Stimulated activated CD8-positive, alpha-beta memory T cell treated with anti-CD3 and anti-CD28 coated beads, Interleukin-4, amount 100 ng/mL, for 4 hours (primary cell): ENCODE measurements at places on chromosomes 5 and 9.

DNA sequence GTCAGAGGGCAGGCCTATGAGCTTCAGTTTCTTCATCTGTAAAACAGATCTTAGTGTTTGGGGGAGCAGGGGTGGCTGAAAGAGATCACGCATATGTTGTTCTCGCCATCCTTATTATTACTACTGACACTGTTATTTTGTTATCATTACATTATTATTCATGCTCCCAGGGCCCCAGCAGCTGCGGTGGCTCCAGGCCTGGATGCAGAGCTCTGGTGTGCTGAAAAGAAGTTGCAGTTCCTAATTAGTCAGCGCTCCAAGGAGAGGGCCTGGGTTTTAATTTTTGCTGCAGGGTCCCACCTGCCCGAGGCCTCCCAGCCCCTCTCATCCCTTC lies 19.5 kb downstream of the CXXC5 start:
- DNase-seq: no peak

GRCh38 chr5:180133971-180134508 lies 62.5 kb upstream of the RNF130 start:
- DNase-seq: no peak

DNA sequence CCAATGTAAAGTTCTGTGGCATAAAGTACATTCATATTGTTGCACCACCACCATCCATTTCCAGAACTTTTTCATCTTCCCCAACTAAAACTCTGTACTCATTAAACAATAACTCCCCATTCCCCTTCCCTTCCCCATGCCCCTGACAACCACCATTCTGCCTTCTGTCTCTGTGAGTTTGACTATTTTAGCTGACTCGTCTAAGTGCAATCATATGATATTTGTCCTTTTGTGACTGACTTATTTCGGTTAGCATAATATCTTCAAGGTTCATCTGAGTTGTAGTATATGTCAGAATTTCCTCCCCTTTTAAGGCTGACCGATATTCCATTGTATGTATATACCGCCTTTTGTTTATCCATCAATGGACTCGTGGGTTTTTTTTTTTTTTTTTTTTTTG lies 29.0 kb upstream of the SMU1 start:
- no peak for DNase-seq

DNA sequence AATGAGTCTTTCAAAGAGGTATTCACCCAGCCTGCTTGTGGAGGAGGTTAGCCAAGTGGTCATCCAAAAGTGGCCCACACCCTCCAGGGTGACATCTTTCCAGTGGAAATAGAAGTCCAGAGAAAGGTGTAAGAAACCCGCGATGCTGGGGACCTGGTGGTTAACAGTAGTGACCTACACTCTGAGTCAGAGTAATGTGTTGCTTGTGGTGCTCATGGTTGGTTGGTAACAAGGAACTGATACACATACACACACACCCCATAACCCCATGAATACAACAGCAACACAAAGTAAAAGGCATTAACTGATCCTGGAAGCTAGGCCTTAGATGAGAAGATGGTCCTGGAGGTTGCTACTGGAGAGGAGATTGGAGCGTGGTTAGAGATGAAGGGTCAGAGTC lies 26.9 kb downstream of the MRPS30 start:
- no peak for DNase-seq
